ENCODE measurements at places on chromosomes 6 and 20.

- DNase-seq = no peak
These were observed 6.0 kb downstream of the PNLDC1 start for GRCh38 chr6:159806021-159806458.

- DNase-seq = no peak
These were observed 4.1 kb upstream of the MOXD1 start for GRCh38 chr6:132405143-132405915.

- no peak for DNase-seq
These were observed 74.0 kb downstream of the ZBTB2 start for GRCh38 chr6:151317103-151317994.

GRCh38 chr6:21131406-21131805, 462.1 kb upstream of the SOX4 start:
- no peak for DNase-seq

GRCh38 chr6:110662490-110663211, 152.6 kb downstream of the CDK19 start:
- DNase-seq = no peak

DNA sequence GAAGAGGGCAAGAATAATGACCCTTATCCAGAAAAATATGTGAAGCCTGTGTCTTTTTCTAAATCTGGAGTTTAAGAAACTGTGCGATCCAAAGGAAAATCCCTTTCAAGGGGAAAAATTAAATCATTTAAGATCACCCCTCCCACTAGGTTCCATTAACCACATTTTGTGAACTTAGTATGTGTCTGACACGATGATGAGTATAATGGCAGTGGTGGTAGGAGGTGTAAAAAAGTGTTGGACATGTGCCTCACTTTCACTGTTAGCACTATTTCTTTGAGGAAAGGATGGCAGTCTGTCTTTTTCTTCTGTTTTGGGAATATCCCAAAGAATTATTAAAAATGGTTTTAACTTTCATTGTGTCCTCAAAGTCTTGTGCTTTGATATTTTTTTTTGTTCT, 392.3 kb upstream of the CITED2 start:
- no peak for DNase-seq

DNA sequence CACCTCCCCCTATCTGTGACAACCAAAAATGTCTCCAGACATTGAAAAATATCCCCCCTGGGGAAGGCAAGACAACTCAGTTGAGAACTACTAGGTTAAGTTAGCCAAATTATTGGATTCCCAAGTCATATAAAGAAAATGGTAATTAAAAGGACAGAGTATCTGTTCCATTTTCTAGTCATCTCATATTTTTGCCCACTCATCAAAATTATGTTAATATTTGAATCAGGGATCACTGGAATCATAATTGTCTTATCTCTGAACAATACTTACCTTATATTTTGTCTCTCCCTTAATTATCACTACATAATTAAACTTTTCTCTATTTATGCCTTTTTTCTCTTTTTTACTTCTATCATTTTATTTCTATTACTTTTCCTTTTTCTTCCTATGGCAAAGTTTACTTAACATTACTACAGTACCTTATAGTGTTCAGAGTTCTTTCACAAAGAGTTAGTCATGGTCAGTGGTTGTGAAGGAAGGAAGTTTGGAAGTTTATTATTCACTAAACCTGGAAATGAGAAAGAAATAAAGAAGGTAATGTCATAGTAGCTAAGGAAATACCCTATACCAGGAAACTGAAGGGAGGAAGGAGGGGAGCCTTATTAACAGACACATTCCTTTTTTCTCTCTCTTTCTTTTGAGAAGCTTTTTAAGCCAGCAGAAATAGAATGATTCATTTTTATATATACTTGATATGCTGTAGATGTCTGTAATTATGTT, 332.9 kb downstream of the COL12A1 start:
- DNase-seq = no peak

DNA sequence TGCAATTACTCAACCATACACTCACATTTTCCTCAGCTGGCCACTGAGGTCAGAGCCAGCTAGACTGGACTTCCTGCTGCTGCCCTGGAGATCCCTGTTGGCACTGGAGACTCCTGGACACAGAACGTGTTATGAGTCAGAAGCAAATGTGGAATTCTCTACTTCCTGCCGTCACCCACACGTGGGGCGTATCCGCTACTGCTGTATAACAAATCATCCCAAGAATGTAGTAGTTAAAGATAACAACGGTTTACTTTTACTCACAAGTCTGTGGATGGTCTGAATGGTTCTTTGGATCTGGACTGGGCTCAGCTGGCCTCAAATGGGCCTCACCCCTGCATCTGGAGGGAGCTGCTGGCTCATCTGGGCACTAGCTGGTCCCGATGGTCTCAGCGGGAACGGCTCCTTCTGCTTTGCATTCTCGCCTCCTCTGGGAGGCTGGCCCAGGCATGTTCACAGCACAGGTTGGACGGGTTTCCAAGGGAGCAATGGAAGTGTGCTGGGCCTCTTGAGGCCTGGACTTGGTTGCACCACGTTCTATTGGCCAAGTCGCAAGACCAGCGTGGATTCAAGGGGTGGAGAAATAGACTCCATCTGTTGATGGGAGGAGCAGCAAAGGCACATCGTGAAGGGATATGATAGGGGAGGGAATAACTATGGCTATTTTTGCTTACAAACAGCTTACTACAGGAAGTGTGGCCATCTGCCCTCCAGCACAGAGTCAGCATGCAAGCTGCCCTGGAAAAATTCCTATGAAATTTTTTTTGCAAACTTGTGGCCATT, 118.5 kb downstream of the SNX5 start:
- DNase-seq = no peak

GRCh38 chr6:147142684-147143245, 61.5 kb upstream of the STXBP5 start:
- no peak for DNase-seq

DNA sequence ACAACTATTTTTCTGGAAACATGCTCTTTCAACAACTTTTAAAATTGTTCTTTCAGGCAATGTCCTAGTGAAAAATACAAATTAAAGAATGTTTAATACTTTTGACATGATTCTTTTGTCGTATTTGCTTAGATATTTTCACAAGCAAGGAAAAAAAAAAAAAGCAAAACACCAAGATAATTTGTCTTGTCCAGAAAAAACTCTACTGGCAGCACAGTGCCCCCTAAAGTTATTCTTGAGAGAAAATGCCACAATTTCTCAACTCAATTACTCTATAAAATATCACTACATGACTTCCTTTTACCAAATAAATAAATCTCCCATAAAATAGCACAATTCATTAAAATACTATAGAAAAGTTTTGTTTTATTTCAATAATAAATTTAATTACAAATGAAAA, 652.5 kb upstream of the EPHA7 start:
- no peak for DNase-seq

- no peak for DNase-seq
These were observed 56.0 kb downstream of the RAMACL start for GRCh38 chr6:166530211-166531095.

DNA sequence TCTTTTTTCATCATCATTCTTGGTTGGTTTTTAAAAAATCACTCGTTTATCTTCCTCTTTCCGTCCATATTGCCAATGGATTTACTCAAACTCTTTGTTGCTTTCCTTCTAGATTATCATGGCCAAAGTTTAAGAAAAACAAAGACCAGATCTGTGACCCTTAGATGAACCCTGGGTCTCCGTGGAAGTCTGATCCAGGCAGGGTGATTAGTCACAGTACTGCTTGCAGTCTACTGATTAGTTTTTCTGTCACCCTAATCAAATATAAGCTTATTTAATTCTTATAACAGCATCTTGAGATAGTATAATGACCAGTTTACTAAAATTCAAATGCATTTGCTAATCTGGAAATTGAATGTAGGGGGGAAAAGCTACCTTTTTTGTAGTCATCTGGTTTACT, 6.0 kb upstream of the SMIM28 start:
- DNase-seq = no peak

GRCh38 chr20:4797275-4797674, 75.6 kb downstream of the PRND start:
- DNase-seq = no peak

DNA sequence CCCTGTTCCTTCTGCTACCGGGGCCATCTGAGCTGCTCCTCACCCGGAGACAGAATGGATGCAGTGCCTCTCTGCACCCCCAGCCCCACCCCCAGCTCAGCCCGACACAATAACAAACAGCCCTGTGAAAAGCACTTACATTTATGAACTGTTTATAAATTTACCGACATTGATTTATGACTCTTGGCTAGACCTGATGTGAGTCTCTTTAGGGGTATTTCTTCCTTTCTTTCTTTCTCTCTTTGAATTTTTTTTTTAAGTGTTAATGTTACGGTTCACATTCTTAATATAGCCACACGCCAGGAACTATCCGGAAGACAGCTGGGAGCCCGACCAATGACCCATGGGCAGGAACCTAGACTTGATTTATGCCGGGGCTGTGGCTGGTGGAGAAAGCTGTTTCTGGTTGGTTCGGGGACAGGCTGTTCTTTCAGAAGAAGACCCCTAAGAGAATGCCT, 266.3 kb downstream of the CDC5L start:
- no peak for DNase-seq

DNA sequence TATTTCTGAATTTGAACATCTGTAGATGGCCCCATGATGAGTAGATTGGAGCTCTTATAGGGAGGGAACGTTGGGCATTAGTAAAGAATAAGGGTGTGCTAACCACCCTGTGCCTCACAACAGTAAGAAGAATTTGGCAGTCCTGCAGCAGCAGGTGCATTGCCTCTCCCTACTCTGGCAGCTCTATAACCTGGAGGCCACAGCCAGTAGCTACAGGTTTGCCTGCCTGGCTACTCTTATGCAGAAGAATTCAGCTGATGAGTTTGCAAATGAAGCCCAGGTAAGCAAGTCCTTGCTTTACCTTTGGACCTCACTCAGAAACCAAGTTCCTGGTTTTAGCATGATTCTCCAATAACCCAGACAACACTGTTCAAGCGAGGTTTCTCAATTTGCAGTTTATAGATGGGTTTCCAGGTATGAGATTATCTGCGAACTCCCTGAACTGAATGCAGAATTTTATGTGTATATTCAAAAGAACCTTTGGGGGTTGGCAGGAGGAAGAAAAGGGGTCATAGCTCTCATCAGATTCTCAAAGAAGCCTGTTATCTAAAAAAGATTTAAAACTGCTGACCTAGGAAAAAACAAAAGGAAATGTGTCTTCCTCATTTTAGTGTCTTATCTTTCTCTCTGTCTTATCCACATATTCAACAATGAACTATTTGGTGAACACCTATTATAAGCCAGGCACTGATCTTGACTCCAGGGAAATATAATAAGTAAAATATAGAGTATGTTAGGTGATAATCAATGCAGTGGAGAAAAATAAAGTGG, 18.9 kb downstream of the TREML1 start:
- DNase-seq = no peak

- no peak for DNase-seq
These were observed 19.7 kb downstream of the PPIL6 start for GRCh38 chr6:109420751-109421150.

GRCh38 chr6:14499841-14500240, 382.3 kb downstream of the CD83 start:
- no peak for DNase-seq
